ENCODE measurements at places on chromosomes 6 and 20.

GRCh38 chr20:59443550-59443949, 143.1 kb downstream of the EDN3 start:
- no peak for DNase-seq

GRCh38 chr6:138568997-138569396, 69.7 kb upstream of the NHSL1 start:
- no peak for DNase-seq

DNA sequence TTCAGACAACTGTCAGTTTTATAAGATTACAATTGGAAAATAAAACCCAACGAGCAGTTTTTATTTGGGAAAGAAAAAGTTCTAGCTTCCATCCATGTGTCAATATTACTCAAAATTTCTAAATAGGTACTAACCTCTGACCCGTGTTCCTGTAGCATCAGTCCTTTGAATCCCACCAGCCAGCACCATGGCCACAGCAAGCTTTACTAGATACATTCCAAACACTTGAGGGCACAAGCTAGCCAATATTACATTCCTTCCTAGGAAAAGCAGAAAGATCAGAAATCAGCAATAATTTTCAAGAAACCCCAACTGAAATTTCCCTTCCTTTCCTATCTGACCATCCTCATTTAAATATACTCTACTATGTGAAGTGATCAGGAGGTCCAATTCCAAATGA, 19.2 kb downstream of the ASF1A start:
- DNase-seq: no peak

GRCh38 chr20:330233-331149, 5.1 kb downstream of the SOX12 start:
- DNase-seq: peak; percentile 75
